Activated CD8-positive, alpha-beta memory T cell treated with anti-CD3 and anti-CD28 coated beads for 1 hour (primary cell): ENCODE measurements at places on chromosomes 1 and 21.

DNA sequence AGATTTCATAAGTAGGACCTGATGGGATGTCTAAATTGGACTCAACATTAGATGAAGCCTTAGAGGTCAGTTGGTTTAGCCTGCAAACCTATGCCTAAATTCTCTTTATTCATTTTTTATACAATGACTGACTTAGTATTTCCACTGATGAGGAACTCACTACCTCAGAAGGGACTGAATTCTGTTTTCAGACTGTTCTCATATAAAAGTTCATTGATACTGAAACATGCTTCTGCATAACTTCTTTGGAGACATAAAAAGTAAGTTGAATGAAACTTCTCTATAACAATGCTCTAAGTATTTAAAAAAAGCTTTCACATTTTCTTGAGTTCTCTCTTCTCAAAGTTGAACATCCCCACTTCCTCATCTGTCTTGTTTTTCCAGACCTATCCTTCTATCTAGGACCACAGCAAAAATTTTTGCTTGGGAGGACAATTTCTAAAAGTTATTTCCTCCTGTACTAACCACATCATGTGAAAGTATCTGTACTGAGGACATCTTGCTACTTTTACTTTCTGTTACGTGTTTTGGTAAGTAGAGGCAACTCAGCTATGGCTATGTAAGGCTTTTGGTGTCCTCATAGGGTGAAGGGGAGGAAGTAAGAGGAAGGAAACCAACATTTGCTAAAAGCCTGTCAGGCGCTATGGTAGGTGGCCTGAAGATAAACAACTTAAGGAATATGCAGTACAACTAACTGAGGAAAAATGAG lies 64.1 kb downstream of the USP24 start:
- no peak for DNase-seq

DNA sequence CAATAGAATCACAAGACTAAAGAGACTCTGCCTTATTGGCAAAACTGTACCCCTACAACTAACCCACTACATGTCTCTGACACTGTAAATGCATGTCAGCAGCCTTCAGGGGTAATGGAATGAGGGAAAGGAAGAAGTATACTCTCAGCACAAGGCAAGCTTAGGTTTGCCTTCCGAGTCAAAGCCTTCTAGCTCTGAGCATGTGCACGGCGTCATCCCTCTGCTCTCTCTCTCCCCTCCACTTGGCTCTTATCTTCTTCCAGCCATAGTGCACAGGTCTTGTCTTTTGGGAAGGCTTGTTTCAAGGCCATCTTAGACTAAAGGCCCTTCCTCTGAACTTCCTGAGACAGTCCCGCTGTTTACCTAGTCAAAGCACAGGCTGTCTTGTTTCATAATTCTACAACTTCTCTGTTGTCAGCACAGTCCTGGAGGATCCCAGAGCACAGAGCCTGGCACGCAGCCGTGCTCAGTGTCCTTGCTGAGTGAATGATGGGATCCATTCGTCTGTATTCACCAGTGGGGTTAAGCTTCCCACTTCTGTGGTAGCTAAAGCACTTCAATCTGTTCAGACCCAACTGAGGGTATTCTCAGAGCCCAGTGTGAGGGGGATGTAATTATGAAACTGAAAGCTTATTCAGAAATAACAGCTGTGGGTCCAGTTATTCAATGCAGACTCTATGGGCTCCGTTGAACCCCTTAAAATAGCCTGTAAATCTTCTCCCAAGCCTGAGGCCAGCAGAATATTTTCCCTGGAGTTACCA lies 166.5 kb upstream of the PLD5 start:
- DNase-seq: no peak

GRCh38 chr1:21165076-21165475 lies 11.6 kb downstream of the EIF4G3 start:
- no peak for DNase-seq

GRCh38 chr1:44546403-44547053 lies 127.8 kb downstream of the TMEM53 start:
- no peak for DNase-seq

GRCh38 chr1:30715216-30715615 lies 8.2 kb downstream of the MATN1 start:
- DNase-seq: no peak

DNA sequence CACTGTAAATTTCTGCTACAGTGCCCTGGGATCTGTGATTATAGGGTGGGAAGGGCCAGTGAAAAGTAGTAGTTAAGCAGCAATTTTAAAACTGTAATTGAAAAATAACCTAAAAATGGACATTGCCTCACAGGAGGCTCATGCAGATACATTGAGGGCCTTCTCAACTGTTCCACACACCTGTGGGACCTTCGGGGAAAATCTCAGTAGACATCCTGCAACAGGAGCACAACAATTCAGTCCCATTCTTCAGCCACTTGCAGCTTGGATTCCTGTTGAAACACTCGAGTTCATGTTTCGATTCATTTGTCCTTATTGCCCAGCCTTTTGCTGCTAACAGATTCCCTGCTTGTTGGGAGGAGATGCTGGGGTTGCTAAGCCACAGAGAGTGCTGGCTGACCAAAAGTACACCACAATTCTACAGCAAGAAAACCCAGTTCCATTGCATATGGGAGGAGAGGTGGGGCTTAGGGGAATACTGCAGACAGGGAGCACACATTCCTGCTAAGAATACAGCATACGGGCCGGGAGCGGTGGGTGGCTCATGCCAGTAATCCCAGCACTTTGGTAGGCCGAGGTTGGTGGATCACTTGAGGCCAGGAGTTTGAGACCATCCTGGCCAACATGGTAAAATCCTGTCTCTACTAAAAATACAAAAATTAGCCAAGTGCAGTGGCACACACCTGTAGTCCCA lies 4.5 kb downstream of the TMCC2 start:
- no peak for DNase-seq

- DNase-seq: no peak
Measured at GRCh38 chr21:35611708-35612132, 448.6 kb downstream of the SETD4 start.

DNA sequence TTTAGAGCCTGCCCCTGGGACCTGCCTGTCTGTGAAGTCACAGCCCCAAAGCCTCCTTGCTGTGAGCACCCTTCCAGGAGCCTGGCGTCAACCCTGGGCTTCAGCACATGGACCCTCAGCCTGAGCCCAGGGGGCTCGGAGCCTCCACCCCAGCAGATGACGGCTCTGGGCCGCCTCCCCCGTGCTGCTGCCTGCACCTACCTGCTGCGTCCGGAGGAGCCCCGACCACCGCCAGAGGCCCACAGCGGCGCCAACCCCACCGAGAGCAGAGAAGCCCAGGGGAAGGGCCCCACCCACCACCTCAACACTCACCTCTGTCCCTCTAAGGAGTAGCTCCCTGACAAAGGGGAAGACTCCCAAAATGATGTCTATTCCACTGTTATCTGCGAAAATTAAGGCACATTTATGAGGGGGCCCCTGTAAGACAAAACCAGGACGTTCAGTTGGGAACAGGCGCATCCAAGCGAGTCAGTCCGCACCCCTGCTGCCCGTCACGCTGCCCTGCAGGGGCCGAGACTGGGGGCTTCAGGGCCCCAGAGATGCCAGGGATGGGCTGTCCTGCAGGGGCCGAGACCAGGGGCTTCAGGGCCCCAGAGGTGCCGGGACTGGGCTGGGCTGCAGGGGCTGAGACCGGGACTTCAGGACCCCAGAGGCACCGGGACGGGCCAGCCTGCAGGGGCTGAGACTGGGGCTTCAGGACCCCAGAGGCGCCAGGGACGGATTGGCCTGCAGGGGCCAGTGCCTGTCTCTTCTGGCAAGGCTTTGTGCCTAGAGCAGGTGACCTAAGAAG lies 15.8 kb downstream of the PANK4 start:
- DNase-seq: no peak

DNA sequence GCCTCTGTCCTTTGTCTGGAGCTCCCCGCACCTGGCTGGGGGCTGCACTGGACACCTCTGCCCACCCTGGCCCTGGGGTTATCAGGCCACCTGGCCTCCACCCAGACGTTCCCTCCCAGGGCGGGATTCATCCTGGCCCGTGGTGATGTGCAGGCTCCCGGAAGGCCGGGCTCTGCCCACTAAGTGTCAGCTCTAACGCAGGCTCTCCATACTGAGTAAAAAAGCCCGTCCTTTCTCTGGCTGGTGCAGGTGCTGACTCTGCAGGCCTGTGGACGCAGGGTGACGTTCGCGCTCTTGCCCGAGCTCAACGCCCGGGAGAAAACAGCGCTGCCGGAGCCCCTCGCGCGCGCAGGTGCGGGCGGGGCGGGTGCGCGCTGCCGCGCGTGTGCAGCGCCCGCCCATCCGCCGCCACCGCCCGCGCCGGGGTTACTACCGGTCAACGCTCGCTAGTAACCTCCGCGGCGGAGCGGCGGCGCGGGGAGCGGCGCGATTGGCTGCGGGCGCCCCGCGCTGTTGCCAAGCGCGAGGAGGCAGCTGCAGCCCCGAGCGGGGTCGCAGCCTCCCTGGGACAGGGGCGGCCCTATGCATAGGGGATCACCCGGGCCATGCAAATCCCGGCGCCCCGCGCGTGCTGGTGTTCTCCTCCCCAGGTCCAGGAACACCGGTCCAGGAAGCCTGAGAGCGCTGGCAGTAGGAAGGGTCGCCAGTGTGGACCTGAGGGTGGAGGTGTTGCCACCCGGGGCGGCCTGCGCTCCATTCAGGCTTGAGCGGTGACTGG lies 15.7 kb downstream of the ABCG1 start:
- peak; percentile 63 for DNase-seq

DNA sequence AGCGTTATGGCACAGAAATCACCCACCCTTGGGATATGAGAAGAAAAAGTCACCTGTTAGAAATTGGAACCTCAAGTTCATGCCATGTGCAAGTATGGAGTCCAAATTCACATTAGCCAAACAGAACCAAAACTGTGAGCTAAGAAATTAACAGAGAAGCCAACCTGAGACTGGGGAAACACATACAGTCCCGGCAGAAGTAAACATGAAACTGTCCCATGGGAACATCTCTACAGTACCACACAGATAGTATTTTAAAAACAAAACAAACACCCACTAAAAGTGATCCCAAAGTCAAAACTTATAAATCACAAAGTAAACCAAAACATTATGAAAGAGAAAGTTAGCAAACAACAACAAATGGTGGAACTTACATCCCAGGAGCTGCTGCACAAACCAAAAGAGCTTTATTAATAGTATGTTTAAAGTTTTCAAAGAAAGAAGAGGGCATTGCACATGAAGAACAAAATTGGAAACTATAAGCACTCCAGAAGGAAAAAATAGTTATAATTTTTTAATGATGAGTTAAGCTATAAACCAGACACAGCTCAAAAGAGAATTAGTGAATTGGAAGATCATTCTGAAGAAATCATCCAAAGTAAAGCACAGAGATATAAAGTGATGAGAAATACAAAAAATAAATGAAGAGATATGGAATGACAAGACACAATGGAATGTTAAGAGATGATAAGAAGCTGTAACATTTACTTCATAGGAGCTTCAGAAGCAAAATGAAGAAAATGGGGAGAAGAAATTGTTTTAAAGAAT lies 83.5 kb upstream of the COA6 start:
- no peak for DNase-seq

DNA sequence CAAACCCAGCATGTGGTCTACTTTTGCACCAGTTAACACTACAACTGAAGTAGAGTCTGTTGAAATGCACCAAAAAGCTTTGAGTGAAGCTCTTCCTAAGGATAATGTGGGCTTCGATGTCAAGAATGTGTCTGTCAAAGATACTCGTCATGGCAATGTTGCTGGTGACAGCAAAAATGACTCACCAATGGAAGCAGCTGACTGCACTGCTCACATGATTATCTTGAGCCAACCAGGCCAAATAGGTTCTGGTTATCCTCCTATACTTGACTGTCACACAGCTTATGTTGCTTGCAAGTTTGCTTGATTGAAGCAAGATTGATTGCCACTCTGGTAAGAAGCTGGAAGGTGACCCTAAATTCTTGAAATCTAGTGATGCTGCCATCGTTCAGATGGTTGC lies 85.2 kb downstream of the DENND1B start:
- DNase-seq: no peak

GRCh38 chr1:46136711-46137110 lies 4.3 kb upstream of the PIK3R3 start:
- no peak for DNase-seq

- no peak for DNase-seq
Measured at GRCh38 chr1:76252431-76252830, 177.9 kb downstream of the ST6GALNAC3 start.

GRCh38 chr1:5649795-5650194 lies 342.4 kb downstream of the NPHP4 start:
- DNase-seq: no peak

DNA sequence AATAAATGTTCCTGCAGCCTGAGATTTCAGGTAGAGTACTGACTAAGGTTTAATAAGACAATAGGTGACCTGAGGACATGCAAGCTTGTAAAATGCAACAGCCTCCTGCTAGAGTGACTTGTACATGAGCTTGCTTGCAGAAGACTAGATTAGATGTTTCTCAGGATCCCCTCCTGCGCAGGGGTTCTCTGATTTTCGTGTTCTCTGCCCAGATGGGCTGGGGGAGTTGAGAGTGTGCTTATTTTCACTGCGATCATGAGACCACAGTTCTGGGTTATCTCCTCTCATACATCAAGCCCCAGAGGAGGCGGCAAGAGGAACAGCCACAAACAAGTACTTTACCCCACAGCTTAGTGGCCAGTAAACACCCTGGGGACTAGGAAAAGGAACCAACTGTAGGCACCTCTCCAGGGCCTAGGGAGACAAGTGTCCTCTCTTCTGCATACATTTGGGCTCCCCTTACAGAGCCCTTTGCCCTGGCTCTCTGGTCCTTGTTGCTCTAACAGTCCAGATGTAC lies 8.0 kb downstream of the TMEM81 start:
- no peak for DNase-seq

DNA sequence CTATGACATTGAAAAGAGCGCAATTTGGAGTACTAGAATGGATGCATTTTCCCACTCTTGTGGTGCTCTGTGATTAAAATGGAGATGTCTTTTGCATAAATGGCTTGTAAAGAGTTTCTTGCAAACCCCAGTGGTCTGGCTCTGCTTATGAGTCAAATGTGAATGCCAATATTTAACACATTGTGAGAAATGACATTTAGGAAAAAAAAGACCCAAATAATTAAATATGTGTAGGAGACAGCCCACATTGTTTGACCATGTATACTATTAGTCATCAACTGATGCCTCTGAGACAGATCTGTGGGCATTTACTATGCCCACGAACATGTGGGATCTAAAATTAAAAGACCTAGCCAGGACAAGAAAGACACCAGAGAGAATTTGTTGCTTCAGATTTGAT lies 22.2 kb upstream of the RUNX1 start:
- no peak for DNase-seq

DNA sequence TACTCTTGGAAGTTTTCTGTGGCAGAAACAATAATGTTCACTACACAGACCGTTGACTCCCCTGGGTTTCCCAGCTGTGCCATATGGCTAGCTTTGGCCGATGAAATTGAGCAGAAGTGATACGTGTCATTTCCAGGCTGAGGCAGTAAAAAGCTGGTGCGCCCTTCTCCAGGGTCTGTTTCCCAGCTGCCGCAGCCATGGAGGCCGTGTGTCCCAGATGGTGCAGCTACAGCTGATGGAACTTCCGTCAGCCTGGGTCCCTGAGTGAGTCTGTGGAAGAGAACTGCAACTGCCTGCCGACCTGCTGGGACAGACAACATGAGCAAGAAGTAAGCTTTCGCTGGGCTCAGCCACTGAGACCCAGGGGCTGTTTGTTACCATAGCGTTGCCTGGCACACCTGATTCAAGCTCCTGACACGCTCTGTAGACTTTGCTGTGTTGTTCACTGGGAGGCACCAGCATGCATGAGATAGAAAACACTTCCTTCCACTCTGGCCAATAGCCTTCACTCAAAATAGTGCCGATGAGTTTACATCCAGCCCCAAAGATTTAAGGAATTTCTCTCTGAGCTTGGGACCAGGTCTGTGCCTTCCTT lies 116.3 kb upstream of the SLC25A33 start:
- DNase-seq: no peak
